ENCODE measurements at places on chromosomes 12 and 14.

- DNase-seq, result no peak
Observed at GRCh38 chr12:65962921-65963861, 138.9 kb downstream of the HMGA2 start.

GRCh38 chr12:105256011-105256410, 20.0 kb upstream of the APPL2 start:
- no peak for DNase-seq

DNA sequence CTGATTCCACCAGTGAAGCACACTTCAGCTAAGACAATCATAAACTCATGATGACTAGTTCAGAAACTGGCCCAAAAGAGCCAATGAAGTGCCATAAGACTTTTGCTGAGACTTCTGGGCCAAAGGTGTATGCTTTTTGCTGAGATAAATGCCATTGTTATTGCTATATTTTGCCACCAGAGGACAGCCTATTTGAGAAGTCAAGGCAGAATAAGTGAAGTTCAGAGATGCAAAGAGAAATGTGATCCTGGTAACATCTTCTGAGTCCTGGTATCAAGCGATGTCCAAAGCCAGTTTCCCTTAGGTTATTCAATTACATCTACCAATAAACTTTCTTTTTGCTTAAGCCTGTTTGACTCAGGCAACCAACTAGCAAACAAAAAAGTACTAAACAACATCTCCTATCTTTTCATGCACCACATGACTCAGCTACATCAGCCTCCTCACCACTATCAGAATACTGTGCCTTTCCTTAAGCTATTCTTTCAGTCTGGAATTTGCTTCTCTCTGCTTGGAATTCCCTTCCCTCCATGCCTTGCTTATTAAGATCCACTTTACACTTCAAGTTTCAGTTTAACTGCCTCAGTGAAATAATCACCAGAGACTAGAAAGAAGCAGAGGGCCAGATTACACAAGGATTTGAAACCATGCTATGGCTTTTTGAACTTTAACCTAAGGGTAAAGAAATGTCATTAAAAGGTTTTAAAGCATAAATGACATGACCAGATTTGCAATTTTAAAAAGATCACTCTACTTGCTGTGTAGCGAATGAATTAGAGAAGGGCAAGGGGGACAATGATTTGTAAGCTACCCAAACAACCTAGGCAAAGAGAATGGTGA, 14.0 kb downstream of the CRY1 start:
- DNase-seq, result no peak

DNA sequence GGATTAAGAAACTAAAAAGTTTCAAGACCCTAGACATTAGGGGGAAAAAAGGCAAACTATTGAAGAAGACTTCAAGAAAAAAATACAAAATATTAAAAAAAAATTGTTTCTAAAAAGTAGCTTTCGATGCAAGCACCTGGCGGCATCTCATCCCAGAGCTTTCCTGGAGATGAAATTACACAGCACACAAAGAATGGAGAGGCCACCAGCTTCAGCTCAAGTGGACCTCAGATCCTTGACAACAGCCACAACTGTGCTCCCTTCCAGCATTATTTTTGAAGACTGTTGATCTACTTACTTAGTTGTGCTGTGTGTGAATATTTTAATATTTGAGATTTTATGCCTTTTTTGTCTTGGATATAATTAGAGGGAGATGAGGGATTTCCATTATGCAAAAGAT, 479.0 kb downstream of the GLT1D1 start:
- no peak for DNase-seq

GRCh38 chr12:28424965-28425364, 234.7 kb downstream of the CCDC91 start:
- no peak for DNase-seq

DNA sequence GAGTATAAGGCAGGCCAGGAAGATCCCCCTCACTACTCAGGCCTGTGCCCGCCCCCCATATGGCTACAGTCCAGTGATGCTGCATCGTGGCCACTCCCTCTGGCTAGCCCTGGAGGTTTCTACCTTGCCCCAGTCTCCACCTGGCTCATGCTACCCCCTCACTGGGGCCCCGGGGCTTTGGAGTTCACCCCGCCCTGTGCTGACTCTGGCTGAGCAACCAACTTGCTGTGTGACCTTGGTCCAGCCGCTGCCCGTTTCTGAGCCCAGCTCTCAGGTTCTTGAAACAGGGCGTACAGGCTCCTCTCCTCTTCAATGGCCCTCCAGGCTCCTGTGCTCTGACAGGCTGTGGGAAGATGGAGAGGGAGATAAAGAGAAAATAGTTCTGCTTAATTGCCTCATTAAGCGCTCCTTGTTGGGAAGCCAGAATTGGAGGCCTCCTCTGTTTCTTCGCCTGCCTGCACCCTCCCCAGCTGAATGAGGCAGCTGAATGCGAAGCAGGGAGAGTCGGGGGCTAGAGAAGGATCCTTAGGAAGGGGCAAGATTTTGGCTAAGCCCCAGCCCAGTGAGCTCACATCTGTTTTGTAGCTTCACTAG, 138.2 kb upstream of the NCOR2 start:
- no peak for DNase-seq

GRCh38 chr12:123971770-123972456, 718 bp downstream of the CCDC92 start:
- no peak for DNase-seq

DNA sequence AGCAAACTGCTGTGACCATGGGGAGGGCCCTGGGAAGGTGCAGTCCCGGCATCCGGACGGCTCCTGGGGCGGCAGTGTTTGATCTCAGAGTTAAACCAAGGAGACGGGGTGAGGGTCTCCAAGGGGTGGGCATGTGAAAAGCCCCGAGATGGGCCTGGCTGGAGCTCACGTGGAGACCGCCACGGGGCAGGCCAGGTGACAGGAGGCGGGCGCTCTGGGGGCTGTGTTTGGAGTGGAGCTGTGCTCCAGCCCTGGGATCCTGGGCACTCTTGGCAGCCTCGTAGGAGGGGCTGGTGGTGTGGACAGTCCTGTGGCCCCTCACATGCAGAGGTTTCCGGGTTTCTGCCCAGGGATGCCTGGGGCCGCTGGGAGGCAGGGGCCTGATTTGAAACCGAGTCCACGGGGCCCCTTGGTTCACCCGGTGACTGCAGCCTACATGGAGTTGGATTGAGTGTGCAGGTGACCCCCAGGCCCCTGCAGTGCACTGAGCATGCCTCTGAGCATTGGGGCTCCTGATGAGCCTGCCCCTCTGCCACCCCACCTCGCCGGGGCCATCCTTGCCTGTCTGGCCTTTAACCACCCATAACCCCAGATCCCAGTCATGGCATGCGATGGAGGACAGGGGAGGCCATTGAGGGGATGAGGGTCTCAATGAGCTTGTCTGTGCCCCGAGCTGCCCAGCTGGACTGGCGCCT, 8.4 kb downstream of the KIF26A start:
- peak; percentile 84 for DNase-seq

- DNase-seq, result no peak
Observed at GRCh38 chr12:12792421-12792820, 7.0 kb downstream of the APOLD1 start.

GRCh38 chr14:97851428-97851995, 1054.3 kb downstream of the VRK1 start:
- no peak for DNase-seq

DNA sequence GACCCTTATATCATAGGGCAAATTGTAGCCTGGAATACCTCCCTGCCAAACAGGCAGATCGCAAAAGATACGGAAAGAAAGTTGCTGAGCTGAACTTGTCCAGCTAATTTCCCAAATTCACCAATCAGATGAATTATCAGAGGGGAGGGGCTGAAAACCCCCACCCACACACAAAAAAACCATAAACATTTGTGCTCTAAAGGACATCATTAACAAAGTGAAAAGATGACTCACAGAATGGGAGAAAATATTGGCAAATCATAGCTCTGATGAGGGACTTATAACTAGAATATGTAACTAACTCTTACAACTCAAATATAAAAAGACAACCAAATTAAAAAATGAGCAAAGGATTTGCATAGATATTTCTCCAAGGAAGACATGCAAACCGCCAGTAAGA, 36.3 kb downstream of the PTHLH start:
- no peak for DNase-seq

DNA sequence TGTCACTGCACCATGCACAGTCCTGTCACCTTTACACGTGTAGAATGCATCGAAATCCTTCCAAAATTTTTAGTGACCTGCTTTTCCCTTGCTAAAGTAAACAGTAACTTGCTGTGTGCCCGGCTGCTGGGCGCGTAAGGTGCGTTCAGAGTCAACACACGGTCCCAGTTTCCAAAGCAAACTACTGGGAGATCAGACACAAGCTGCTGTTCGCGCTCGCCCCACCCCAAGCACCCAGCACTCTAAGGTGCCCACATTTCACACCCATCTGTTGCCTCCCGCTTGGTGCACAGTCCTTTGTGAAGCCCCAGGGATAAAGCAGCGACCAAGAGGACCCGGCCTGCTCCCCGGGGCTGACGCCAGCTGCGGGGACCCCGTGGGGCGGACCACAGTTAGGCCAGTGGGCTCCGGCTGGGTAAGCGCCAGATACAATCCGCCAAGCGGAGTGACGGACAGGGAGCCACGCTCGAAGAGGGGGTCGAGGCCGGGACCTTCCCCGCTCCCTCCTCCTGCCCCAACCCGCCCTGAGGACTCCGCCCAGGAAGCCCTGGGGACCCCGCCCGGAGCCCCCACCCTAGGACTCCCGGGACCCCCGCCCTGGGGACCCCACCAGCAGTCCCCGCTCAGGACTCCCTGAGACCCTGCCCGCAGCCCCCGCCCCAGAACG, 633 bp downstream of the STX2 start:
- DNase-seq, result peak; percentile 89

DNA sequence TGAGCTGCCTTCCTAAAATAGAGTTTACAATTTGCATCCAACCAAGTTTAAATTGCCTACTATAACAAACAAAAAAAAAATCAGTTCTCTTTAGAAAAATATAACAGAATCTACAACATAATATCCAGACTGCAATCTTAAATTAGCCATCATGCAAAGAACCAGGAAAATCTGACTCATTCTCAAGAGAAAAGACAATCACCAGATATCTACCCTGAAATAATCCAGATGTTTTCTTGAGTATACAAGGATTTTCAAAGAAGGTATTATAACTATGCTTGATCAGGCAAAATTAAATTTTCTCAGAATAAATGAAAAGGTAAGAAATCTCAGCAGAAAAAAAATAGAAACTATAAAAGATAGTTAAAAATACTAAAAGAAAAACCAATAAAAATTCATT, 115.6 kb downstream of the CCER1 start:
- no peak for DNase-seq

- DNase-seq, result no peak
Observed at GRCh38 chr12:113693693-113694092, 222.0 kb upstream of the LHX5 start.

- no peak for DNase-seq
Observed at GRCh38 chr12:12718853-12719252, 1.7 kb downstream of the CDKN1B start.

GRCh38 chr14:44775248-44775647, 186.5 kb downstream of the KLHL28 start:
- DNase-seq, result no peak

- no peak for DNase-seq
Observed at GRCh38 chr14:65926935-65927700, 514.6 kb downstream of the FUT8 start.

DNA sequence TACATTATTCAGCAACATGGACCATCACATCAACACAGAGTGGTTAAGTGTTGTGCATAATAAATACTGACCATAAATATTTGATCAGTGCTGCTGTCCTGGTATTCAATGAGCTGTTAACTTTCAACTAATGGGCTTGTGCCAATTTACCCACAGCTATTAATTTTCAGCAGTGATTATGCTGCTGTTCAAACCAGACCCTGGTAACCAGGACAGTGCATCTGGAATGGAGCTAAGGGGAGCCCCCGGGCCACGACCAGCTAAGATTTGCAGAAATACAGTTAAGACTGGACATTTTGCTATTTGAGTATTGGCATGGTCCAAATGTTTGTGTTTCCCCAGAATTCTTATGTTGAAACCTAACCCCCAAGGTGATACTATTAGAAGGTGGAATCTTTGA, 180.4 kb upstream of the GZMB start:
- no peak for DNase-seq

DNA sequence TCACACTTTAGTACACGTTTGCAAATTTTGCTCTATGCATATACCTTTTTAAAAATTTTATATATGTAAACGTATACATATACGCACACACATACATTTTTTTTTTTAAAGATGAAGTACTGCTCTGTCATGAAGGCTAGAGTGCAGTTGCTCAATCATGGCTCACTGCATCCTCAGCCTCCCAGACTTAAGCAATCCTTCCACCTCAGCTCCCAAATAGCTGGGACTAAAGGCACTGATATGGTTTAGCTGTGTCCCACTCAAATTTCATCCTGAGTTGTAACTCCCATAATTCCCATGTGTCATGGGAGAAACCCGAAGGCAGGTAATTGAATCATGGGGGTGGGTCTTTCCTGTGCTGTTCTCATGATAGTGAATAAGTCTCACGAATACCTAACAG, 220.8 kb upstream of the CAND1 start:
- DNase-seq, result no peak
